Neural crest cell (in vitro differentiated cells): ENCODE measurements at places on chromosomes 3 and 15.
A peak's percentile ranks its signal among the peaks of the same experiment; 100 is the strongest.

- no peak for DNase-seq
Measured at GRCh38 chr15:40352281-40352901, 1.6 kb downstream of the PHGR1 start.

DNA sequence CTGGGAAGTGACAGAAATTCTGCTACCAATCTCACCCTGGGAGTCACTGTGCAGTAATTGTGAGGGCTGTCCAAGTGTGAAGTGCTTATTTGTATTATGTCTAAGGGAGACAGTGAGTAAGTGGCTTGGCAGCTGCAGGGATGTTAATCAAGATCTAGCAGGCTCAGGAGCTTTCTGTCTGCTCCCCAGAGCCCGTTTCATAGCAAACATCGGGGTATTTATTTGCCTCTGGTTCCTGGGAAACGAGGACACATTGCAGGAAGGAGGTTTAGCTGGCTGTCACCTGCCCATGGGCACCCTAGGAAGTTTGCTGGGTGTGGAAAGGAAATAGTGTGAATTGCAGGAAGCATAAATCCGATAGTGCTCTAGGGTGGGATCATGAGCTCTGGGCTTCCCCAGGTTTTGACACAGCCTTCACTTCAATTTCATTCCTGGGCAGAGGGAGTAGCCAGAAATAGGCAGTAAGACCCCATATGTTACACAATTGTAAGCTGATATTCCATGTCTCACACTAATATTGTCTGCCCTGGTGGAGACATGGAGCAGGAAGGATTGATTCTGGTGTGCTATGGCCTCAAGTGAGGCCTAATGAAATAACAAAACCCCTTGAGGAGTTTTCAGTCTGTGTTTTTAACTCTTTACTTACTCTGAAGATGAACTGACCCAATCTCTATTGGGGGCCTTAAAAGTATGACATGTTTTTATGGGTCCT is 74.1 kb upstream of the MITF start:
- no peak for DNase-seq

GRCh38 chr15:50820808-50821382 is 55.4 kb upstream of the SPPL2A start:
- DNase-seq, result no peak

- no peak for DNase-seq
Measured at GRCh38 chr3:27540231-27540630, 56.0 kb upstream of the SLC4A7 start.

DNA sequence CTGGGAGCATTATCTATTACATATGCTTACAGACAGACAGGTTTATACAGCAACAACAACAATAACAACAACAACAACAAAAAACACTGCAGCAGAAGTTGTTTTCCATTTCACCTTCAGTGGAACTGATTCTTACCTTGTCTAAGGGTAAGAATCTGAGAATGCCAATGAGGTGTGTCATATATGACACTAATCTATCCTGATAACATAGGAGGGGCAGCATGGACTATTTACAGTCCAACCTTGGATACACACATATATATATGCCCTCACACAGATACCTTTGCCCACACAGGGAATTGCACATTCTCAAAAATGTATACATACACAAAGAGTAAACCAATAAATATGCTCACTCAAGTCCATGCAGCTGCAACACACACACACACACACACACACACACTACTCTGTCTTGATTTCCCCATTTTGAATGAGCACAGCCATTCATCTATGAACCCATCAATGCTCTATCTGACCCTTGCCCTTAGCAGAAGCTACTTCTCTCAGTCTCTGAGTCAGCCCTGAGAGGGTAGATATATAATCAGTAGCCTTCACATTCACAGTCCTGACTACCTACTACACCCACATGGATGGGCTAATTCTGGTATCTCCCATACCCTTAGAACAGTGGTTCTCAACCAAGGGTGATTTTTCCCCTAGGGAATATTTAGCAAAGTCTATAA is 9.7 kb upstream of the TRANK1 start:
- DNase-seq, result no peak

DNA sequence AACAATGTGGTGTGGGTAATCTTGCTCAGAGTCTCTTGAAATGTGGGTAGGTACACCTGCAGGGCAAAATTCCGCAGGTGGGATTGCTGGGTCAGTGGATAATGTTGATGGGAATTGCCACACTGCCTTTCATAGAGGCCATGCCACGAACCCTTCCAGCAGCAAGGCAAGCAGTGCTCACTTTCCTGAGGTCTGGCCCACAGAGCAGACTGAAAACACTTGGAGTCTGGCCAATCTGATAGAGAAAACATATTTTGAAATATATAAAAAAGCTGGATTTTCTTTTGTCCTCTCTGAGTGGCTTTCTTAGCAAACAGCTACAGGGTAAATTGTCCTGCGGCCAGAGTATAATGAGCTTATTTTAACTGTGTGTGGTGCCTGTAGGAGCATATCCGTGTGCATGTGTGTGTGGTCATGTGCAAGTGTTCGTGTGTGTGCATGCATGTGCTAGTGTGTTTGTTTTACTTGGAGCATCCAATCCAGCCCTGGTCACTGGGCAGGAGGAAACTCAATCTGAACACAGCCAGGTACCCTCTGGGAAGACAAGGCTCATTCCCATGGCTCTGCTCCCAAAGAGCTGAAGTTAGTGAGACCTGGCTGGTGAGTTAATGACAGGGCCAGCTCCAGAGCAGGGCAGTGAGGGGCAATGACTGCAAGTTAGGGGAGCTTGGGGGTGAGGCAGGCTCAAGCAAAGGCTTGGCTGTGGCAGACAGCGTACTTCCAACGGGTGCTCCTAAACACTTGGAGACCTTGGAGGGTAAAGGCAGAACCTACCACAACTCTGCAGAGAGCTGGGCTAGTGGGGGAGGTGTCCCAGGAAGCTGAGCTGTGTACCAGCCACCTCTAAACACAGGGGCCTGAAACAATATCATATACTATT is 91.3 kb downstream of the PLXNA1 start:
- no peak for DNase-seq

- no peak for DNase-seq
Measured at GRCh38 chr3:104316118-104316517, 1050.6 kb upstream of the ALCAM start.

GRCh38 chr15:88538972-88539371 is 7.5 kb downstream of the DET1 start:
- no peak for DNase-seq

GRCh38 chr3:107458871-107459270 is 63.9 kb upstream of the BBX start:
- no peak for DNase-seq

- DNase-seq, result no peak
Measured at GRCh38 chr15:75349851-75350588, 3.2 kb downstream of the NEIL1 start.

DNA sequence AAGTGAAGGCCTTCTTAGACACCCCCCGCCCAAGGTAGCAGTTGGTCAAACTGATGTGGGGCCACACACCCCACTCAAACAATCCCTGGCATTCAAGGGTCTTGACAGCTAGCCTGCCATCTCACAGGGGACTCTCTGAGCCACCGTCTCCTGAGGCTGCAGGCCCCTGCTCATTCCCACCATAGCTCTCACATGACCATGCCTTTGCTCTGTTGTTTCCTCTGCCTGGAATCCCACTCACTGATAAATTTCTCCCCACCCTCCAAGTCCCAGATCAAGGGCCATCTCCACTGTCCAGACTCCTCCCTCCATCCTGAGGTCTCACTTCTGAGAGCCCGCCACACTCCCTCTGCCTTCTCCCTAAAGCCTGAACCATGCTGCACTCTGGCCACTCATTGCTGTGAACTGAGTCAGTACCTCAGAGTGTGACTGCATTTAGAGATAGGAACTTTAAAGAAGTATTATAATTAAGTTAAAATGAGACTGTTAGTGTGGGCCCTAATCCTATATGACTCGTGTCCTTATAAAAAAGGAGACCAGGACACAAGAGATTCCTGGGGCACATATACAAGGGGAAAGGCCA is 10.0 kb downstream of the WNT7A start:
- no peak for DNase-seq

- no peak for DNase-seq
Measured at GRCh38 chr3:9730657-9731205, 804 bp upstream of the BRPF1 start.

GRCh38 chr15:66251790-66252684 is 1.5 kb downstream of the MEGF11 start:
- peak; percentile 68 for DNase-seq

- peak; percentile 28 for DNase-seq
Measured at GRCh38 chr3:126971891-126972351, 11.0 kb upstream of the PLXNA1 start.

GRCh38 chr3:168611826-168612225 is 516.1 kb upstream of the GOLIM4 start:
- no peak for DNase-seq

GRCh38 chr15:70140543-70141375 is 43.0 kb upstream of the TLE3 start:
- no peak for DNase-seq

DNA sequence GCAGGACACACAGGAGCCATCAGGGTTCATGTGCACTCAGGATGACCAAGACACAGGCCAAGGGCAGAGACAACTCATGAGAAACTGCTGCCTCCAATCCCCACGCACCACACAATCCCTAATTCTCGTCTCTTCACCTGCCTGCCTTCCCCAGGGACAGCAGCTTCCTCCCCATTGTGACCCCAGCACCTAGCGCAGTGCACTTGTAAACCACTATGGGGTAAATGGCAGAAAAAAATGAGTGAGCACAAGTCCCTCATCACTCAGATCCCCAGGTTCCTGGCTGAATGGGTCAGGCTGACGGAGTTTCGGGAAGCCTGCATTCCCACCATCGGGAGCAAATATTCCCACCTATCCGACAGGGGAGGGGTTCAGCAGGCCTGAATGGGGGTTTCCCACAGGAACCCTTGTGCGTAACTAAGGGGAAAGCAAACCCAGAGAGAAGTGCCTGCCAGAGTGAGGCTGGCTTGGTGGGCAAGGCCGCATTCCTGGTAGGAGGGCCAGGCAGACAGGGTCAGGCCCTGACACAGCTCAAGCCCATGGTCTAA is 18.8 kb downstream of the PLXNB1 start:
- DNase-seq, result no peak

GRCh38 chr3:187572441-187572840 is 97.8 kb downstream of the SST start:
- DNase-seq, result no peak

DNA sequence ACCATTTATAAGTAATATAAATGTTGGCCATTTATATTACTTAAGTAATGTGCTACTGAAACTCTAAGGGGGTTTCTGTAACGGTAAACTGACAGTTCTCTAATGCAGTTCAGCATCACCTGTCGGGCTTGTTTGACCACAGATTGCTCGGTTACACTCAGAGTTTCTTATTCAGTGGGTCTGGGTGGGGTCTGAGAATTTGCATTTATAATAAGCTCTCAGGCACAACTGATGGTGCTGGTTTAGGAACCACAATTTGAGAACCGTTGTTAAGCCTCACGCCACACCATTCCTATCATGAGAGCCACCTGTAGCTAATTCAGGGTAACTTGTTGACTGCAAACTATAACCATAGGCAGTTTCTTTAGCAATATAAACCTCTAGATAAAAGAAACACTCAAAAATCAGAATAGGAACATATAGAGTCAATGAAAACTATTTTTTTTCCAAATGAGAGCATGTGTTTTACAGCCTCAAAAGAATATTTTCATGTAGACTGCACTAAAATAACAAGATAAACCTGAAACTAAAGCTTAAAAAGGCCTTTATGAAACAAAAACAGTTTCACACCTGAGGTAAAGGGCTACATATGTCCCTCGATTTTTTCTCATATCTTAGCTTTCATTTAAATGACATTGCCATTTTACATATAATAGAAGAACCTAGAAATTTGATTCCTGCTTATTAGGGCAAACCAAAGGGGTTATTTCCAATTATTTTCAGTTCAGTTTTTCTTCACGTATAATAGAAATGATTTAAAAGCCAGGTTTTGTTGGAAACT is 604.8 kb downstream of the UNC13C start:
- DNase-seq, result no peak

- DNase-seq, result no peak
Measured at GRCh38 chr3:30492322-30493192, 113.8 kb upstream of the TGFBR2 start.

DNA sequence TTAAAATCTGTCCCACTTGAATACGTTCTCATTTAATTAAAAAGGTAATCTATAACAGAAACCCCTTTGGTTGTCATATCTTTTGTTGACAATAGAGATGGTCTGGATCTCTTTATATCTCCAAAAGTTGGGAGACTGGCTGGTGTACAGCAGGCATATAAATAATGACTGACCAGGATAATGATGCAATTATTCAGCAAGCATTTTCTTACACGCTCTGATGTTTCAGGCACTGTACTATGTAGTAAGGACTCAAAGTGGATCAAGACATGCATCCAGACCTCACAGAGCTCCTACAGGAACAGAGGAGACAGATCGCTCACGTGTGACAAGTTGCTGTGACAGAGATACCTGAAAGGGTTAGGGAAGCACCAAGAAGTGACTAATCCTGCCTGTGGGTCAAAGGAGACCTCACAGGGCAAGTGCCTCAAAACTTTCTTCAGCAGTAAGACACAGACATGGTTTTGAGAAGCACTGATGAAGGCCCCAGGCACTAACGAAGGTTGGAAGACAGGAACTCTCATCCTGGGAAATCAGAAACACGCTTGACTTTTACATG is 25.7 kb downstream of the VPS39 start:
- DNase-seq, result no peak

- DNase-seq, result no peak
Measured at GRCh38 chr3:185887066-185887465, 50.7 kb downstream of the TRA2B start.

DNA sequence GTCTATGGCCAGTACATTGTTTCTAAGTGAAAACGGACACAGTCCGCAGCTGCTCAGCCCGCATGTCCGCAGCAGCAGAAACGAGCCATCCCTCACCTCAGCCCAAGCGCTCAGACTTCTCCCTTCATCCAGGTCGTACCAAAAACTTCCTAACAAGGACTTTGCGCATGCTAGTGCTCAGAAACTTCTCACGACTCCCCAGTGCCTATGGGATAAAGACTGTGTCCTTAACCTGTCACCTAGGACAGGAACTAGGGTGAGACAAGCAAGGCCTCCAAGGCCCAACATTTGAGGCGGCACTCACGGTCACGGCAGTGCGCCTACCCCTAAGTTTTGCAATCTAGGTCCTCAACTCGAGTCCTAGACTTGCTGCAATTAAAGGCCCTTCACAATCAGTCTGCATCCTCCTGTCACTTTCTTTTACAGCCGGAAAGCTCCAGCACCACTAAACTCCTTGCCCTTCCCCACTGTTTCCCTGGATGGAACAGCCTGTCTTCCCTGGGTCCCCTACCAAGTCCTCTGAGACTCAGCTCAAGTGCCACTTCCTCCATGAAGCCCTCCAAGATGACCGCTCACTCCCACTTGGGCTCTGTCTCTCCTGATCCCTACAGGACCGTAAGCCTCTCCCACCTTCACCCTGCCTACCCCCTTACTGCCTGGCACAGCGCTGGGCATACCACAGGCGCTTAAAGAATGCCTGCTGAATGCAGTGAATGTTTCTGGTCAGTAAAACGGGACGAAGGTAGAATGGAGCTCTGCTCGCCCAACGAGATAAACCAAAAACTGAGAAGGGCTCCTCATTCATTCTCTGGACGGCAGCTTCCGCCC is 1.2 kb downstream of the CLN6 start:
- DNase-seq, result no peak
